ENCODE measurements at places on chromosomes 11 and 22. TPM values are rescaled to one million over a fixed set of nuclear protein-coding genes. Genes with fewer than 3 reads are reported as not detected.

H19 gene
- total RNA-seq = 17,961 TPM

B3GAT1 gene
- 6.3 TPM for total RNA-seq

DNA sequence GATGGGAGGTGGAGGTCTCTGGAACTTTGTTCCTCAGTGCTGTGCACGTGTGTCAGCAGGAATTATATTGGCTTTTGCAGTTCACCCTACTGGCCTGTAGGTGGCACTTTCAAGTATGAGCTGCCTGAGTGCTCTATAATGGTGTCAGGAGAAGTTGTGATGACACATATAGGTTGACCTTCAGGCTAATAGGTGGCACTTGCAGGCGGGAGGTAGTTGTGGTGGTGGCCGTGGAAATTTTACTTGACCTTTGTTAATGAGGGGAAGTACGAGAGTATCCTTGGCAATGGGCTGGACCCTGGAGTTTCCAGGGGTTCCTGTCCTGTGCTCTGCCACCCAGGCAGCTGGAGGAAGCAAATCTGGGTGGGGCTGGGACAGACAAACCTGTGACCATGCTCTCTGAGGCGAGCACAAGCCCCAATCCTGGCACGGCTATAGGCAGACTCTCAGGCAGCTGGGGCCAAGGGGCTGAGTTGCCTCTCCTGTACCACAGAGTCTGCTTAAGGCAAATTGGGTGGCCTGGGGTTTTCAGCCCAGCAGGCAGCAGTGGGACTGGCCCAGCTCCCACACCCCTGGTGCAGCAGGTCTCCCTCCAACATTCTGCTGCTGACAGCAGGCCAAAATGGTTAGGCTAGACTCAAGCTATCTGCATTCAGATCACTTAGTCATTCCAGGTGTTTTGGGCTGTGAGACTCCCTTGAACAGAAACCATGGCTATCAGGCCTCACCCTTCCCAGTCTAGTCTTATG is 147.5 kb upstream of the CTSC start:
- H3K36me3 ChIP-seq = no peaks in the 10 kb centered on the region
- no peak overlapping the region for H3K4me3 ChIP-seq
- H3K4me1 ChIP-seq = no peaks in the 10 kb centered on the region
- no peak overlapping the region for H3K27ac ChIP-seq

DNA sequence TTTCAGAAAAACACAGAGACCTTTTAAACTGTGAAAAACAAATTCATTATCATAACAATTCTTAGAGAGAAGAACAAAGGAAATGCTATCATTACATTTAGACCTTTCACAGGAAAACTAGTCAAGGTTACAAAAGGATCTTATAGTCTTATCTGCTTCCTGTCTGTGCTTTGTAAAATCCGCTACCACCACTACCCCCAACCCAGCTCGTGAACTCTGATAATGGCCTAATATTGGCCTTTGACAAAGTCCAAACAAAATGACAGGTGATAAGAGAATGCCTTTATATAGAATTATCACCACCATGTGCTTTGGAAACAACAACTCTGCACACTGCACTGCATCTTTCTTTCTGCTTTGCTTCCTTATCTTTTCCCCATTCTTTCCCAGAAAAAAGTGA is 272.5 kb downstream of the SBF2 start:
- peaks cover 3% of the 10 kb centered on the region for H3K36me3 ChIP-seq
- DNase-seq = no peak
- peak overlapping the region; percentile 17 for H3K4me3 ChIP-seq
- H3K4me1 ChIP-seq = peaks cover 27% of the 10 kb centered on the region
- peak overlapping the region; percentile 35 for H3K27ac ChIP-seq

DNA sequence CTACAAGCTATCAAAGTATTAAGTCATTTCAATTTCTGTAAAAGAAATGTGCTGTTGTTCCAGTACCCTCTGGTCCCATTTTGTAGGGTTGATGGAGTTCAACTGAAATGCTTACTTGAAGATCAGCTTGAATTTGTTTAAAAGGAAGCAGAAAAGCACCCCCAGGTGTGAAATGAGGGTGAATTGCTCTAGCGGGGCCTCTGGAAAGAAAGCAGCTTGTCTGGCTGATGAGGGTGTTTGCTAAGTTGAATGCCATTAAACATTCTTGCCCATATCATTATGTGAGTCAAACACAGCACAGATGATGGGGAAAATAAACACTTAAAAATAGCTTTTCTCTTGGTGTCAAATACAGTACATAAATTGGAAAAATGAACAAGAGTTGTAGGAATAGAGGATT is 280.3 kb downstream of the RAB38 start:
- H3K36me3 ChIP-seq = no peaks in the 10 kb centered on the region
- no peak for DNase-seq
- no peak overlapping the region for H3K4me3 ChIP-seq
- no peak overlapping the region for H3K27ac ChIP-seq

DNA sequence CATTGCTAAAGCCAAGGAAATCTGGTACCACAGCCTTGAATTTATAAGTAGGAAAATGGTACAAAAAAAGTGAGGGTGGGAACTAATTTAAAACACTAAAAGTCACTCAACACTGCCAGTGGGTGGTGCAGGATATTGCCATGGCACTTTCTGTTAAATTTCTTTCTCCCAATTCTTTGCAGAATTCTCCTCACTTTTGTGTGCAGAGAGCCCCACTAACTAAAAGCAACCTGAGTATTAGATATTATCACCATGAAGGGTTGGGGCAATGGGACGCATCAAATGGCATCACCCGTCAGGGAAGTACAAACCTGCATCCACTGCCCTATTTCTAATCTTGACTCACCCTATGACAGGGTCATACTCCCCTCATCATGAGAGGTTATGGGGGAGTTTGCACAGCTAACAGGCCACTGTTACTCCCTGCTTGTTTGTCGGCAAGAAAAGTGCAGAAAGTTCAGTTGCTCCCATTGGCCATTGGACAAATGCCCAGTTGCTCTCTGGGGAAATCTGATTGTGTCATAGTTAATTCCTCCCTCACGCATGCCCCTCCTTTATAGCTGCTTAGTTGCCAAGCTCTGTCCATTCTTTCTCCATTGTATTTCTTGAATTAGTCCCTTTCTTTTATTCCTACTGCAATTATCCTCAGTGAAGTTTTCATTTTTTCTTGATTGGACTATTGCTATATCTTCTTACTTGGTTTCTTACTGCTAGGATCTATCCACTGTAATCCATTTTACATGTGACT is 93.8 kb upstream of the BLID start:
- H3K27me3 ChIP-seq = peaks cover 18% of the 10 kb centered on the region
- no peak overlapping the region for H3K27ac ChIP-seq
- DNase-seq = no peak
- H3K36me3 ChIP-seq = no peaks in the 10 kb centered on the region
- no peak overlapping the region for H3K4me3 ChIP-seq

- no peak overlapping the region for H3K27ac ChIP-seq
- H3K36me3 ChIP-seq = peaks cover 6% of the 10 kb centered on the region
- H3K27me3 ChIP-seq = peaks cover 51% of the 10 kb centered on the region
- DNase-seq = peak; percentile 19
- no peak overlapping the region for H3K4me3 ChIP-seq
- H3K4me1 ChIP-seq = no peaks in the 10 kb centered on the region
Observed at GRCh38 chr22:49983148-49984042, 22.8 kb downstream of the PIM3 start.

GRCh38 chr11:114059278-114059983 is at the start of gene ZBTB16:
Gene ZBTB16, plus strand, starts transcription at chr11:114059711. Its CDS starts 3,590 bp downstream, at chr11:114063301.
- H3K4me3 ChIP-seq = peak within 1 kb of the TSS; percentile 90
- H3K4me1 ChIP-seq = peaks cover 19% of the 10 kb centered on the region
- peaks cover 4% of the 10 kb centered on the region for H3K36me3 ChIP-seq
- peak within 1 kb of the TSS; percentile 94 for H3K27ac ChIP-seq

DNA sequence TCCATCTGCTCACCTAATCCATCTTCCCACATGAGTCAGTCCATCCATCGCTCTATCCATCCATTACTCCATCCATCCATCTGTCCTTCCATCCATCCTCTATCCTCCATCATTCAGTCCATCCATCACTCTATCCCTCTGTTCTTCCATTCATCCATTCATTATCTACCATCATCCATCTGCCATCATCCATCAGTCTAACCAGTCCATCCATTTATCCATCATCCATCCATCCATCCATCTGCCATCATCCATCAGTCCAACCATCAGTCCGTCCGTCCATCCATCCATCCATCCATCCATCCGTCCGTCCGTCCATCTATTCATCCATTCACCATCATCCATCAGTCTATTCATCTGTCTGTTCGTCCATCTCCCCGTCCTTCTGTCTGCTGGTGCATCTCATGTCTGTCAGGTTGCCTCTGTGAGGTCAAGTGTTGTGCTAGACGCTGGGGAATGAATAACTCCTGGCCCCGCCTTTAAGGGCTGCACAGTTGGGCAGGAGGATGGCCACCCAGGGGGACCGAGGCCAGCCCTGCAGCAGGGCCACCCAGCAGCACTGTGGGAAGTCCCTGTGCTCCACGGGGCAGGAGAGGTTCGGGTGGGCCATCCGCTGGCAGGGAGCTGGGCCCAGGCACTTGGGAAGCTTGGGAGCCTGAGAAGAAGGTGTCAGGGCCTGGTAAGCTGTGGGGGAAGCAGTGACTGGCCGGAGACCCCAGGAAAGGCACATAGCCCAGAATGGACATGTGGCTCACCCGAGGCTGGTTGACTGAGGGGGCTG is 137.1 kb downstream of the CTTN start:
- no peak for DNase-seq
- H3K4me1 ChIP-seq = no peaks in the 10 kb centered on the region
- no peak overlapping the region for H3K27ac ChIP-seq
- no peaks in the 10 kb centered on the region for H3K36me3 ChIP-seq

GRCh38 chr11:63537293-63538101 is 889 bp downstream of the PLAAT4 start:
- no peaks in the 10 kb centered on the region for H3K36me3 ChIP-seq
- no peaks in the 10 kb centered on the region for H3K27me3 ChIP-seq
- H3K4me1 ChIP-seq = peaks cover 16% of the 10 kb centered on the region
- peak overlapping the region; percentile 49 for H3K27ac ChIP-seq
- no peak for DNase-seq

- H3K4me1 ChIP-seq = peaks cover 17% of the 10 kb centered on the region
- H3K27ac ChIP-seq = peak overlapping the region; percentile 95
- H3K27me3 ChIP-seq = no peaks in the 10 kb centered on the region
- no peak for DNase-seq
- peak overlapping the region; percentile 16 for H3K4me3 ChIP-seq
Observed at GRCh38 chr11:118870396-118871343, 13.0 kb upstream of the CXCR5 start.

DNA sequence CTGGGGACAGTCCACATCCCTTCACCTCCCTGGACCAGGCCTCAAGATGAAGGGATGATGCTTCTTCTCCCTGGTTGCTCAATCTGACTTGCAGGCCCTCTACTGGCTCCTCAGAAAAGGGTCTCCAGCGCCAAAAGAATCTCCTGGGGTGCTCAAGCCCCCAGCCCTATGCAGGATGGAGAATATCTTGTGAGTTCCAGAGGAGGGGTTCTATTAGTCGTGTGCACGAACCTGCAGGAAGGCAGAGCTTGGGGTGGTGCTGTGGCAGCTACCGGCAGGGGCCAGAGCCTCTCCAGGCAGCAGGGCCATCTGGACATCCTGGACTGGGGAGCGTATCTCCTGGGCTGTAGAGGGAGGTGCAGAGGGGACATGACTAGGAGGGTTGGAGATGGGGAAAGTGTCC is 1339.5 kb downstream of the BRD1 start:
- peaks cover 78% of the 10 kb centered on the region for H3K27me3 ChIP-seq
- peak overlapping the region; percentile 66 for H3K4me3 ChIP-seq
- no peak overlapping the region for H3K27ac ChIP-seq
